HEK293T (cell line): ENCODE measurements at places on chromosomes 4 and X.

- peak; percentile 54 for DNase-seq
Measured at GRCh38 chr4:171812665-171813525, at the start of gene GALNTL6. TSS of gene GALNTL6 (plus strand) at chr4:171813404.

- no peak for DNase-seq
Measured at GRCh38 chr4:24112466-24112865, 222.6 kb upstream of the PPARGC1A start.

- no peak for DNase-seq
Measured at GRCh38 chrX:105870445-105870844, 48.1 kb downstream of the NRK start.

- no peak for DNase-seq
Measured at GRCh38 chrX:69074726-69075125, 90.5 kb downstream of the PJA1 start.

GRCh38 chrX:133435544-133436124, 20.3 kb upstream of the GPC4 start:
- DNase-seq = no peak

DNA sequence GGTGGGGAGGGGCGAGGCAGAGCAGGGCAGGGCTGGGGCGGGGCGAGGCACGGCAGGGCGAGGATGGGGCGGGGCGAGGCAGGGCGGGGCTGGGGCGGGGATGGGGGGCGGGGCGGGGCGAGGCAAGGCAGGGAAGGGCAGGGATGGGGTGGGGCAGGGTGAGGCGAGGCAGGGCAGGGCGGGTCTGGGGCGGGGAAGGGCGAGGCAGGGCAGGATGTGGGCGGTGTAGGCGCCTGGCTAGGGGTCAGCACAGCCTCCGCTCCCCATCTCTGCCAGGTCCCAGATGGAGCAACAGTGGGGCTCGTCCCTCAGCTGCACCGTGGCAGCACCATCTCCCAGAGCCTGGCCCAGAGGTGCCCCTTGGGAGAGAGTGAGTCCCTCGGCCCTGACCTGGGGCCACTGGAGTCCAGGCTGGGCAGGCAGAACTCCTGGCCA, 4.2 kb upstream of the SRPK3 start:
- peak; percentile 75 for DNase-seq

GRCh38 chr4:663046-663437, 11.0 kb downstream of the ATP5ME start:
- no peak for DNase-seq

DNA sequence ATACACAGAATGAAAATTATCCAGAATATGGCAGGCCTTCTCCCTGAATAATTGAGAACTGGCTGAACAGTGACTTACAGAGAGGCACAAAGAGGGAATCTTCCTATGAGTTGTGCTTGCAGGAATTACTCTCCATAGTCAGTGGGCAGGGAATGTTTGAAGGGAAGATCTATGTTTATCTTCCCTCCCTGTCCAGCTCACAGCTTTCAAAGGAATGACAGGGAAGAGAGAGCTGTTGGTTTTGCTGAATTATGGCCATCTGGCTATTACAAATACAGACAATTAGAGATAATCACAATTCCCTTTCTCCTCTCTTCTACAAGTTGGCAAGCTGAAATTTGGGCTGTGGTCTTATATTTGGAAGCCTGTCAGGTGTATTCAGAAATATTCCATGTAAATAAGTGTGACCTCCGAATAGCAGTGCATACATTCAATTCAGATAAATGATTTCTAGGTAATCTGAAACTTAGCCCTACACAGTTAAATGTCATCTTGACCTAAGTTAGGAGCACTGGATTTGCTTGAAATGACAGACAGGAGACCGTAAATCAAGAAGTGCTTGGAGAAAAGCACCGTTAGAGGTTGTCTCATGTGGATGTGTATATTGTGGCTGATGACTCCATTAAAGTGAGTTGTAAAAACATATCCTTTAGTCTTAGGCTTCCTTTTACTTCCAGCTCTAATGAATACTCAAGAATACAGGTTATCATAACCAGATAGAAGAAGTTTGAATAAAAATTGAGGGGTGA, 136.8 kb downstream of the C4orf33 start:
- DNase-seq = no peak

DNA sequence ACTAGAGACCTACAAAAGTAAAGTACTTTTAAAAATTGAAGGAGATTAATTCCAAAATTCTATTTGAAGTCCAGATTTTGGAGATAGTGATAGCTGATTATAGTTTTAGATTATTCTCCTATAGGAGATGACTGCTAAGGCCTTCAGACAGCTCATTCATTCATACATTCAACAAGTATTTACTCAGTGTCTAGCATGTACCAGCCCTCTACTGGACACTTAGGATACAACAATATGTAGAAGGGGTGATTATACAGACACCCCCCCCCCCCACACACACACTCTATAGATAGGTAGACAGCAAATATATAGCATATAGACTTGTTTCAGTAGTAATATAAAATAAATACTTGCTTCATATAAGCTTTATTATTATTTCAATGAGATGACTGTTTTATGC, 60.4 kb upstream of the TAF9B start:
- peak; percentile 28 for DNase-seq

DNA sequence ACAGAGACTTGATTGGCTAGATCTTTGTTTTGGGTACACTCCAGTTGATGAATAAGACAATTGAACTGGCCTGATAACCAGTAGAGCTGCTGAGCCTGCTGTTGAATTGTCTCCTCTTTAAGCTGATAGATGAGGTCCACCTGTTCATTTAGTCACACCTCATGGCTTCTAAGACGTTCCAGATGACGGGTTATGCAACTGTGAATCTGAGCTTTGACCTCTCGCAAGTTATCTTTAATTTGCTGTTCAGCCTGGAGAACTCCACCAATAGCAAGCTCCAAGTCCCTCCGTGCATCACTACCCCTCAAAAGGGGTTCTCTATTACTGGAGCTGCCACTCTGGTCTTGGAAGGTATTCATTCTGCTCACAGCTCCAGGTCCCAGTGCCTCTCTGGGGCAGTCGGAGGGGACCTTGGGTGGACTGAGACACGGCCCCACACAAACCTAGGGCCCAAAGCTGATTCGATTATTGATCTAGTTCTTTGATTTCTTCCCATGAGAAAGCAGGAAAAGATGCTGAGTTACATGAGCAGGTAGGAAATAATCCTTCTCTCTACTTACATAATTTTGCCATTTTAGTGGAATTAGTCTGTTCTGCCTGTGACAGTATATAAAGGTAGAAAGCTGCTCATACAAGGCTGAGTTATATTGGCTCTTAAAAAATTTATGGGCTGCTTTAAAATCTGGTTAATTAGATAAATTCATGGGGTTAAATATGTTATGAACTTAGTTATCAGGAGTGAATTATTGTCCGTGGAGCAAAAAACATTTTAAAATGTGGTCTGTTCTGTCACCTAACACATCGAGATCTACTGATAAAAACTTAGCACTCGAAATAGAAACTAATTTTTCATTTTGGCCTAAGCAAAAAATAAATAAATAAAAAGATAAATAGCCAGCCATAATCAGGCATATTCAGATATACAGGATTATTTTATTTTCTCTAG, 6.8 kb downstream of the MMAA start:
- no peak for DNase-seq
